ENCODE measurements at places on chromosomes 13 and 19. TPM values are rescaled to one million over a fixed set of nuclear protein-coding genes. Genes with fewer than 3 reads are reported as not detected.

The UCHL3 gene
- 28.2 TPM for total RNA-seq

- no peak for ATAC-seq
Measured at GRCh38 chr13:29020314-29020713, 200.2 kb downstream of the MTUS2 start.

The LRRC63 gene
- not detected for total RNA-seq

The ODAD3 gene
- 0.27 TPM for total RNA-seq

The SLC10A2 gene
- not detected for total RNA-seq

GRCh38 chr13:28251466-28251865 lies 113.1 kb downstream of the PAN3 start:
- no peak for ATAC-seq

GRCh38 chr19:57171551-57172081 lies 4.3 kb upstream of the DUXA start:
- ATAC-seq, result peak; percentile 81

The OR1M1 gene
- total RNA-seq, result not detected

GRCh38 chr19:38402623-38402966 lies 298 bp upstream of the FAM98C start:
- peak; percentile 19 for ATAC-seq

- no peak for ATAC-seq
Measured at GRCh38 chr13:78759704-78760103, 100.7 kb upstream of the OBI1 start.

All from gastroesophageal sphincter (tissue), 4 donors.